ENCODE measurements at places on chromosomes 4 and X. TPM values are rescaled to one million over a fixed set of nuclear protein-coding genes. Genes with fewer than 3 reads are reported as not detected.
A peak's percentile ranks its signal among the peaks of the same experiment; 100 is the strongest.

DNA sequence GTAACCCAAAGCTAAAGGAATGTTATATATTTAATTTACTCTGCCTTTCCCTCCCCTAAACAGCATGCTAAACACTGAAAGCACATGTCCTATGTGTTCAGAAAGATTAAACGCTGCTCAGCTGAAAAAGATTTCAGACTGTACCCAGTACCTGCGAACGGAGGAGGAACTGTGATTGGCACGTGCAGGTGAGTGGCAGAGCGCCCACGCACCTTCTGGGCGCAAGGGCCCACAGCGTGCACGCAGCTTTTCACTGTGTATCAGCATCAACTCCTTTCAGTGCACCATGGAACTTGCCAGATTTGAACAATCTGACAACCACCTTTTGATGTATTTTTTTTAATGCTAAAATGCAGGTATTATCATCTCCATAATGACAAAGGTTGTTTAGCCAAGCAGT lies 87.7 kb downstream of the RFC1 start:
- DNase-seq = no peak

DNA sequence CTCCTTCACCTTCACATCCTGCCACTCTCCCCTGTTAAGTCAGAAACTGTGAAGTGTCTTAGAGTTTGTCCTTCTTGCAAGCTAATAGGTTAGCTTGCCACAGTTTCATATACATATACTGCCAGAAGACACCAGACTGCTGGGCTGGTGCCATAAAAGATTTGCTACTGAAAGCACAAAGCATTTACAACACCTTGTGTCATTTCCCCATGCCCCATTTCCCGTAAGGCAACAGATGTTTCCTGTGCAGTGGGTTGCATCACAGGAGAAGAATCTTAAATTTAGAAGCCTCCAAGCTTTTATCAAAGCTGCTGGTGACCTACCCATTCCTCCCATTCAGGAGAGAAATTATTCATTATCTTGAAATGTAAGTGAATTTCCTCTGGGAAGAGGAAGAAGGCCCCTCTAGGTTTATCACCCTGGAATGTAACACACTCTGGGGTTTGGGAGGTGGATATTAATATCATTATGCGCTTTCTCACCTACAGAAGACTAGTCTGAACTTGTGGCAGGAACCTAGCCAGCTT lies 34.5 kb upstream of the RAB33B start:
- peak; percentile 52 for DNase-seq

DNA sequence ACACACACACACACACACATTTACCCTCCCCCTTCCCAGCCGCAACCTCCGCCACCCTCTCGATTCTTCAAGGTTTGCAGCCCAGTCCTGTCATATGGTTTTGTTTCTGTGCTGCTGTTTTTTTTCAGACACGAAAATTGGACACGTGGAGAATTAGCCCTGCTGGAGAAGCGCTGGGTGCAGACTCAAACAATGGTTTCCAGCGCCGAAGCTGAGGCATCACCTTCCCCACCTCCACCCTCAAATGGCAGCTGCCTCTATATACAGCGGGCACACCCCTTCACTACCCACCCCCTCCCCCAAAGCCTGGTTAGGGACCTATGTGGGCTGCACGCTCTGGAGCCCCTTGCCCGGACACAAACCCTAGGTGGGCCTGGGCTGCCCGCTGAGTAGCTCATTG lies 87.9 kb downstream of the BCOR start:
- DNase-seq = peak; percentile 6

GRCh38 chr4:26088433-26088928 lies 174.5 kb downstream of the SMIM20 start:
- no peak for DNase-seq

GRCh38 chr4:52253025-52253424 lies 201.9 kb downstream of the SPATA18 start:
- DNase-seq = no peak

- peak; percentile 37 for DNase-seq
Measured at GRCh38 chr4:169060391-169061091, 50.5 kb upstream of the CBR4 start.

DNA sequence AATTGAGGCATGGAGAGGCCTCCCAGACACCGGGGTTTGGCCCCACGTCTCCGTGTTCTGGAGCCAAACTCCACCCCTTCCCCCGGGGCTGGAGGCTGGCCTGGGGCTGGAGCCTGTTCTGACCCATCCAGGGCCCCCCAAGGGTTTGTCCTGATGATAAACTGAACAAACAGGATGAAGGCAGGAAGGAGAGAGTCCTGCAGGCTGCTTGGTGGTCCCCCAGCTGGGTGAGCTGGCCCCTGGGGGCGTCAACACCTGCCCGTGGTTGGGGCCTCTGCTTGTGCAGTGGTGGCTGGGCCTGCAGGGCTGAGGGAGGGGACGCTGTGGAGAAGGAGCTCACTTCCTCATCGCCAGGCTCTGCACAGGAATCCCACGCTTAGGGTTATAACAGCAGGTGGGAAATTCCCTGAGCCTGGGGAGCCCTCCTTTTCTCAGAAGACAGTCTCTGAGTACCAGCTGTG lies 2.3 kb downstream of the SH3TC1 start:
- DNase-seq = no peak

DNA sequence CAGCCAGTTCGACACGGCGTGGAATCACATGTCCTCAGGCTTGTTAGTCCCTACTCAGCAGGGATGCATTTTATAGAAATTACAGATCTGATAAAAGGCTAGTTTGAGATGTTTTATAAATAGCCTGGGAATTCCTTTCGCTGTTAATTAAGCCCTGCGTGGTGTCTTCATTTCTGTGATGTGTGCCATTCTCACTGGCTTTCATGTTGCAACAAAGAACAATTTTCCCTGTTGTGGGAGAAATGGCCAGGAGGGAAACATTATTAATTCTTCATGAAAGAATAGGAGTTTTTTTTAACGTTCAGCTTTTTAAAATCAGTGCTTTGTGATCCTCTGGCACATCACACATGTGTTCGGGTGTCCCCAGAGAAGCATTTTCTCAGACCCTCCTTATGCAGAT lies 427.3 kb upstream of the FRG1 start:
- no peak for DNase-seq

DNA sequence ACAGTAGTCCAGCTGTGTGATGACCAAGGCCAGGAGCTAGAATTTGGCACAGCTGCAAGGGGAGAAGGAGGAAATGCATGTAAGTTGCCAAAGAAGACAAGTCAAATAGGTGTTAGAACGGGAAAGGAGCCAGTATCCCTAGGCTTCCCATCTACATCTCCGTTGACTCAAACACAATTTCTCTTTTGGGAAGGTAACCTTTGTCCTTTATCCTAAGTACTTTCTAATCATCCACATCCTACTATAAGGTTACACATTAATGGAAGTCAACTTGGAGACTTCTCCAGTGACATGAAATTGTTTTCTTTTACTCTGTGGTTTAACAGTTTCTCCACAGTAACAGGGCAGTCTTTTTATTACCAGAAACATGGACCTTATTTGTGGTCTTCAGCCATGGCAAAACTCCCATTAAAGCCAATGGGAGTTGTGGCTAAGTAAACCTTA lies 620.0 kb downstream of the ANKRD50 start:
- no peak for DNase-seq

DNA sequence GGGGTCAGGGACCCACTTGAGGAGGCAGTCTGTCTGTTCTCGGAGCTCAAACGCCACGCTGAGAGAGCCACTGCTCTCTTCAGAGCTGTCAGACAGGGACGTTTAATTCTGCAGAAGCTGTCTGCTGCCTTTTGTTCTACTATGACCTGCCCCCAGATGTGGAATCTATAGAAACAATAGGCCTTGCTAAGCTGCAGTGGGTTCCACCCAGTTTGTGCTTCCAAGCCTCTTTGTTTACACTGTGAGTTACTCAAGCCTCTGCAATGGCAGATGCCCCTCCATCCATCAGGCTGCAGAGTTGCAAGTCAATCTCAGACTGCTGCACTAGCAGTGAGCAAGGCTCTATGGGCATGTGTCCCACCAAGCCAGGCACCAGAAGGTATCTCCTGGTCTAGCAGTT lies 158.1 kb downstream of the DTHD1 start:
- DNase-seq = no peak

- peak; percentile 52 for DNase-seq
Measured at GRCh38 chrX:123884809-123885408, 25.1 kb downstream of the XIAP start.

GRCh38 chr4:41320786-41321185 lies 64.1 kb downstream of the UCHL1 start:
- DNase-seq = no peak

DNA sequence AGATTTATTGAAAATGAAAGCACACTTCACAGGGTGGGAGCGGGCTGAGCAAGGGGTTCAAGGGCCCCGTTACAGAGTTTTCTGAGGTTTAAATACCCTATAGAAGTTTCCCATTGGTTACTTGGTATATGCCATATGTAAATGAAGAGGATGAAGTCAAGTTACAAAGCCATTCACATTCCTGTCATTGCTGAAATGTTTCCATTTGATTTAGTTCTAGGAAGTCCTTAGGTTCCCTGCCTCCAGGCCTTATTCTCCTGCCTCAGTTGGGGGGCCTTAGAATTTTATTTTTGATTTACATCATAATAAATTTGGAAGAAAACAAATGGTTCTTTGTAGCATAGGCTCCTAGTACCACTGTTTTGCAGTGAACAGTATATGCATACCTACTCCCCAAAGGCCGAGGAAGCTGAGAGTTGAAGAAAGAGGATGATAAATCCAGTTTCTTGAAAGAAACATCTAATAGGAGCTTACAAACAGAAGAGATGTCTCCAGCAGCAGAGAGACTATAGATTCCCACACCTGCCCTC lies 31.8 kb downstream of the SERTM2 start:
- DNase-seq = no peak

- DNase-seq = no peak
Measured at GRCh38 chr4:158236304-158237030, 26.2 kb downstream of the TMEM144 start.

- no peak for DNase-seq
Measured at GRCh38 chrX:110159865-110160264, 157.0 kb downstream of the TMEM164 start.

DNA sequence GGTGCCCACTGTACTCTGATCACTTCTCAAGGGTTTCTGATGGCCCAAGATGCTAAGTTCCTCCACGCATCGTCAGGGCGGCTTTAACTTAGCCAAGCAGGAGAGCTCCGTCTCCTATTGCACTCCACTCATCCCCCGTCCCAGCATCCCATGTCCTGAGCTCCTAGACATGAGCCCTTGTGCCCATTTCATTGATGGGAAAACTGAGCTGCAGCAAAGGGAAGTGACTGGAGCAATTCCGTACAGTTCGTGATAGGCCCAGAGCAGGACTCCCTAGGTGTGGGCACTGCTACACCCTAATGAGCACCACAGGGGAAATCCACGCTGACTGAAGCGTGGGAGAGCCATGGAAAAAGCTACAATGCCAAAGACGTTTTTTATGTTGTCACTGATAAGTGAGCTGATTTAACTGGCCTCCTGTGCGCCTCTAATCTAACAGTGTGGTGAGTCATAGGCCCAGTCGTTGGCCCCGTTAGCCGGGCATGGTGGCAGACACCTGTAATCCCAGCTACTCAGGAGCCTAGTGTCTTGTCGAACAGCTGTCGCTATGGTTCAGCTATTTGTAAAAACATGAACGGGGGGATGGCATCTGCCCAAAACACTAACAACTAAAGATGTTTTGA lies 14.9 kb downstream of the NSDHL start:
- no peak for DNase-seq

- DNase-seq = no peak
Measured at GRCh38 chrX:101677028-101677427, 17.4 kb upstream of the ARMCX2 start.

DNA sequence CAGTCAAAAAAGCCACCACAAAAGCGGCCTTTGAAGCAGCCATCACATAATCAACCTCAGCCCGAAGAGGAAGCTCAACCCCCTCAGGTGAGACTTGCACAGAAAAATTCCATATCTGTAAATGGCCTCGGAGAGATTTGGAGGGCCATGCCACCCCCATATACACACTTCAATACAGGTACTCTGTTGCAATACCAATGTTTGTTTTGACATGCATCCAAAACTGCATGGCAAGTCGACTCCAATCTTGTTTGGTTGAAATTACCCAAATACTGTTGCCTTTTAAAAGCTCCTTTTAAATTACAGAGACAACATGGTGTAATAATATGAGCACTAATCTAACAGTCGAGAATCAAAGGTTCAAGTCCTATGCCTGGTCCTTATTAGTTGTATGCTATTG lies 5.9 kb downstream of the ENAM start:
- DNase-seq = no peak

DNA sequence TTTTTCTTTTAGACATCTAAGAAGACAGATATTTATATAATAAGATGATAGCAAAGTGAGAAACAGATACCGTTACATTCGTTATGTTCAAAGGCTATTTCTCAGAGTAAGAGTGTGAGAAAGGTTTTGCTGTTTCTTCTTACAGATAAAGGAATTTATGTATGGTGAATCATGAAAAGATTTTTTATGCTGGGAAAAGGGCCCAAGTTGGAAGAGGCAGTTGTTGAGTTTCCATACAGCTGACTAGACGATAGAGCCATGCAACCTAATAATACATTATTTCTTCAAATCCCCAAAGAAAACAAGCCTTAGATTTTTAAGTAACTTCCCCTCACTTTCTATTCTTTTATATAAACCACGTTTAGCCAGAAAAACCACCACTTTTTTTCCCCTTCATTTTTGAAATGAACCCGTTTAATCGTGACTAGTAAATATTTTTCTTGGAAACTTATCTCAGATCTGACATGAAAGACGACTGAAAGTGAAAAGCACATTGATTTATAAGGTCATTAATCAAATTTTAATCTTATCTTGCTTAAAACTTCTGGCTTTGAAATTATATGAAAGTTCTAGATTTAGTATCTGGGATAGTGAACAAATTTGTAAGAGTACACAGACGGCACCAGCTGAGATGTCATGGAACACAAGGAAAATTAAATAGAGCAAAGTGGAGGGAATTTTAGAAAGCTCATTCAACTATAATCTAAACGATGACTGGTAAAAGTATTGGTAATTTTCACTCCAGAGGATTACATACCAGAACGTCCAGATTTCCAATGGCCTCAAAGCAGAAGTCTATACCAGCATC lies 10.9 kb downstream of the ADH6 start:
- DNase-seq = no peak

- no peak for DNase-seq
Measured at GRCh38 chr4:90824266-90825150, 697.3 kb downstream of the CCSER1 start.

DNA sequence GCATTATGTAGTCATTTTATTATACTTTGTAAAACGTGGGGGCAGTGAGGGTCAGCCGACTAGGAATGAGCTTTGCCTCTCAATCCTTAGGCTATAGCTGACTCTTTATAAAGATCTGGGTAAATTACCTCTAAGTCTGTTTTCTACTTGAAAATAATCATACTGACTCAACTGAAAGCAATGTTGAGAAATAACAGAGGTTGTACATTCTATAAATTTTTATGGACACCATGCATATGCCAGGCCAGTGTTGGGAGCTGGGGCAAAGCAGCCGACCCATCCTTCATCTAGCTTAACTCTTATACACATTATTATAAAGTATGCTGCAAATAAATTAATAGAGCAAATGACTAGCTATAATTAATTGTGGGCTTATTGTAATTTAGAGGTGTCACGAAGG lies 2.2 kb upstream of the DCUN1D4 start:
- DNase-seq = no peak

Gene F8A1
- total RNA-seq = 2.6 TPM

Gene CPLX1
- total RNA-seq = not detected

Gene FAT4
- 81.5 TPM for total RNA-seq

Gene PLAC8
- 2.4 TPM for total RNA-seq

Gene CT45A6
- total RNA-seq = not detected

Gene FGB
- not detected for total RNA-seq

Gene RAB39B
- total RNA-seq = 0.51 TPM

Gene EVC2
- total RNA-seq = 9.7 TPM

Gene SPIN4
- total RNA-seq = 9.8 TPM

Gene RBMX2
- total RNA-seq = 16.1 TPM

Gene MAGEB17
- total RNA-seq = not detected

Gene WNK3
- 2.7 TPM for total RNA-seq

Gene FRG2
- total RNA-seq = not detected

Gene C4orf50
- 0.10 TPM for total RNA-seq

Gene WWC2
- total RNA-seq = 28.6 TPM

Measured in tongue (tissue), 3 donors.